ENCODE measurements at places on chromosomes 16 and 17.
A peak's percentile ranks its signal among the peaks of the same experiment; 100 is the strongest.

GRCh38 chr17:17410357-17410756, 66.4 kb upstream of the MED9 start:
- no peak for DNase-seq

DNA sequence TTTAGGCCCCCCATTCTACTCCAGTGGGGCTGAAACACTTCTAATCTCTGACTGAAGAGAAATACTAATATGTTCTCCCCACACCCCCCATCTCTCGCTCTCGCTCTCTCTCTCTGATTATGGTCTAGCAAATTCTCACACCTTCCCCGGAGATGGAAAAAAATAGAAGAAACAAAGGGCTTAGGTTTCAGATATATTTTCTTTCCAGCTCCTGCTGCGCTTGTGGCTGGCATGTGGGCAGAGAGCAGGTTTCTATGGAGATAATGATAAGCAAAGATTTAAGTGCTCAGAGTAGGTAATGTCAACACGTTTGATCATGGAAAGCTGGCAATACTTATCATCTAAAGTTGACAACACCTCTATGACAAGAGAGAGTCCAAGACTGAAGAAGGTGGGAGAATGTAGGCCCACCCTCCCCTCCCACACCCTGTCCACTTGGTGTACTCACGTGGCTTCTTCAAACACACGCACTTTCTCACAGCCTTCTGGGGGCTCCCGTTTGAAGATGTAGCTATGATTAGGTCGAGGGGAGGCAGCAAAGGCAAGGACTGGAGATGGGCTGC, 8.0 kb upstream of the SLC35B1 start:
- DNase-seq: no peak

DNA sequence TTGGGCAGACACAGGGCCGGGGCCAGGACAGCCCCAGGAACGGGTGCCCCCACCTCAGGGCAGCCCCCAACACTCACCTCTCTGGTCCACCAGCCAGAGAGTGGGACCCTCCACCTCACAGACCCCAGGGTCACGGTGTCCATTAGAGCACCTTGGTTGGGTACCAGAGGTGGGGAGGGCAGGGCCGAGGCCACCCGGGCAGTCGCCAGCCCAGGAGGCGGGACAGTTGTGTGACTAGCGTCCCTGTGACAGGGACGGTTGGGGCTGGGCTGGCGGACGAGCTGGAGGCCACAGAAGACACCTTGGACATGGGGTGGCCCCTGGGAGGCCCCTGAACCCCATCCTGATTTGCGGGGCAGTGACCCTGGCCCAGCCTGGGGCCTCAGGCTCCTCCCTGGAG, 11.7 kb upstream of the C1QTNF8 start:
- no peak for DNase-seq

GRCh38 chr17:82370471-82371332, 863 bp upstream of the UTS2R start:
- DNase-seq: no peak

DNA sequence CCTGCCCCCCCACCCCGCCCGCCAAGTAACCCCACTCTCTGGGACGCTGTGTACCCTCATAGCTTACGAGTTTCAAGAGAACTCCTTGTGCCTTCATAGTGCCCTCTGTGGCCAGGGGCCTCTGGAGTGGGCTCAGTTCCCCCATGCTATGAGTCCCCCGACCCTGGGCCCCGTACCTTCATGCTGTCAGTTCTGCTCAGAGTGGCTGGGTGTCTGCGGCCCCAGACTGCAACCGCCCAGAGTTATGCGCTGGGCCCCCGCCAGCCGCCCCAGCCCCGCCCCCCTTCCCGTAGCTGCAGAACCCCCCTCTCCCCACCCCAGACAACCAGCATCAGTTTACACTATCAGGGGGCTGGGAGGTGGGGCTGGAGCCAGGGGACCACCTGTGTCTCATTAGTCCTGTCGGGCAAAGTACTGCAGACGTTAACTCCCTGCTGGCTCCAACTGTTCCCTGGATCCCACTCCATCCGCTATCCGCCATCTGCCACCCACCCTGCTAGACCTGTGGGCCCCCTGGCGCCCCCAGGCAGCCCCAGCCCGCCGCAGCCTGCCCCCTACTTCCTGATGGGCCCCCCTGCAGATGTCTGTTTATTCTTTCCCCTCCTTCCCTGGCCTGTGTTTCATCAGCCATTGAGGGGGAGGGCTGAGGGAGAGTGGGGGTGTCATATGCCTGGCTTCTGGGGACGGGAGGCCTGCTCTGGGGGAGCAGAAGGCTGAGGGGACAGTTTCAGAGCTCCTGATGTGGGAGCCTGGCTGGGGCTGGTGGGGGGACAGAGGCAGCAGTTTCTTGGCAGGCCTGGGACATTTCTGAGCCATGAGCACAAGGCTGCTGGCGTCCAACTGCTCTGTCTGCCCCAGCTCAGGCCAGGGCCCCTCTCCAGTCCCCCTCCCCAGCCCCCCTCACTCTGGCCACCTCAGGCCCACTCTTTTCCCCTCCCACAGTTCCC, at the start of gene MFAP4:
Gene MFAP4, minus strand, starts transcription at position 217 of the 947 bp plus-strand sequence. Its CDS starts 35 bp downstream, at position 182.
- DNase-seq: peak; percentile 58

DNA sequence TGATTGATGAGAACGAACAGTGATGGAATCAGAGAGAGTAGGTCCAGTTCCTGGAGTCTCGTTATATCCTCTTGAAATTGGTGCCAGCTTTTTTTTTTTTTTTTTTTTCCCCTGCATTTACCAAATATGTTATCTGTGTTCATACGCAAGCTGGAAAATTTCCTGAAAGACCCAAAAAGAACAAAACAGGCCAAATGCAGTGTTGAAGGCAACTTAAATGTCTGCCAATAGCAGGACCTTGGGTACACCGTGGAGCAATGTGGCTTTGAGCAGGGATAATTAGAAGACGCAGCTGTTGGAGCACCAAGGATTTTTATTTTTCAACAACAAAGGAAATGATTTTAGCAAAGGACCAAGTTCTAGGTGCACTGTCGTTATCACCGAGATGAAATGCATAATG, 105.0 kb downstream of the ABCC6 start:
- DNase-seq: no peak

GRCh38 chr17:27579897-27580321, 51.1 kb upstream of the LGALS9 start:
- DNase-seq: no peak

DNA sequence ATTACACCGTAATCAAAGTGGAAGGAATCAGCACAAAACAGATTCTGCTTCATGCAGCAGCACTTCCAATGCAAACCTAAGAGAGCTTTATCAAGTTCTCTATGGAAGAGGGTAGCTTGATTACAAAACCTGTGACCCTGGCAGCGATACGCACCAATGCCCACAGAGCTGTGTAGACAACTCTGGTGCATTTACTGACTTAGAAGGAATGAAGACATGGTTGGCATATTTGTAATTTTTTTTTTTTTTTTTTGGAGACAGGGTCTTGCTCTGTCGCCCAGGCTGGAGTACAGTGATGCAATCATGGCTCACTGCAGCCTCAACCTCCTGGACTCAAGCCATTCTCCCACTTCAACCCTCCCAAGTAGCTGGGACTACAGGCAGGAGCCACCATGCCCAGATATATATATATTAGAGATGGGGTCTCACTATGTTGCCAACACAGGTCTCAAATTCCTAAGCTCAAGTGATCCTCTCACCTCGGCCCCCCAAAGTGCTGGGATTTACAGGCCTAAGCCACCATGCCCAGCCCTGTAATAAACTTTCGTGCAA, 49.4 kb downstream of the XPO6 start:
- no peak for DNase-seq

GRCh38 chr16:20939611-20940010, 39.0 kb downstream of the LYRM1 start:
- no peak for DNase-seq

GRCh38 chr17:59519132-59519531, 46.3 kb upstream of the DHX40 start:
- no peak for DNase-seq

Measured in NCI-H1092 (cell line).